Renal cortical epithelial cell (primary cell): ENCODE measurements at places on chromosomes 7 and 10. TPM values are rescaled to one million over a fixed set of nuclear protein-coding genes. Genes with fewer than 3 reads are reported as not detected.

The HOXA6 gene
- total RNA-seq: 2.8 and 22.0 TPM in 2 replicates

The ATP6V0A4 gene
- 1.9 and 11.5 TPM in 2 replicates for total RNA-seq

The SEMA4G gene
- total RNA-seq: 0.69 and 7.0 TPM in 2 replicates

The C1QL3 gene
- total RNA-seq: 0.60 and 2.4 TPM in 2 replicates

The DEPP1 gene
- 11.3 and 24.5 TPM in 2 replicates for total RNA-seq

The GNG11 gene
- 26.0 and 35.1 TPM in 2 replicates for total RNA-seq

The MRLN gene
- total RNA-seq: not detected in 2 replicates

The ZNF804B gene
- not detected in 2 replicates for total RNA-seq

The SFXN3 gene
- 35.8 and 40.9 TPM in 2 replicates for total RNA-seq

The RSPH10B2 gene
- 0.20 and 0.35 TPM in 2 replicates for total RNA-seq

The C7orf57 gene
- total RNA-seq: not detected in 2 replicates

The PKD2L1 gene
- total RNA-seq: not detected in 2 replicates

The WEE2 gene
- under 0.01 TPM in 1 of 2 replicates, not detected in the other for total RNA-seq

The HABP2 gene
- total RNA-seq: 0.17 and 28.8 TPM in 2 replicates

The C10orf67 gene
- 0.35 and 0.55 TPM in 2 replicates for total RNA-seq

The KIAA1549 gene
- 1.0 and 10.1 TPM in 2 replicates for total RNA-seq

The MORN4 gene
- 1.7 and 3.5 TPM in 2 replicates for total RNA-seq

The NAT16 gene
- not detected in 2 replicates for total RNA-seq

The ANKRD30A gene
- not detected in 2 replicates for total RNA-seq

The BTBD16 gene
- 0.45 TPM in 1 of 2 replicates, not detected in the other for total RNA-seq

The MKRN1 gene
- total RNA-seq: 76.6 and 119 TPM in 2 replicates
